ENCODE measurements at places on chromosomes 7 and 10. TPM values are rescaled to one million over a fixed set of nuclear protein-coding genes. Genes with fewer than 3 reads are reported as not detected.

DNA sequence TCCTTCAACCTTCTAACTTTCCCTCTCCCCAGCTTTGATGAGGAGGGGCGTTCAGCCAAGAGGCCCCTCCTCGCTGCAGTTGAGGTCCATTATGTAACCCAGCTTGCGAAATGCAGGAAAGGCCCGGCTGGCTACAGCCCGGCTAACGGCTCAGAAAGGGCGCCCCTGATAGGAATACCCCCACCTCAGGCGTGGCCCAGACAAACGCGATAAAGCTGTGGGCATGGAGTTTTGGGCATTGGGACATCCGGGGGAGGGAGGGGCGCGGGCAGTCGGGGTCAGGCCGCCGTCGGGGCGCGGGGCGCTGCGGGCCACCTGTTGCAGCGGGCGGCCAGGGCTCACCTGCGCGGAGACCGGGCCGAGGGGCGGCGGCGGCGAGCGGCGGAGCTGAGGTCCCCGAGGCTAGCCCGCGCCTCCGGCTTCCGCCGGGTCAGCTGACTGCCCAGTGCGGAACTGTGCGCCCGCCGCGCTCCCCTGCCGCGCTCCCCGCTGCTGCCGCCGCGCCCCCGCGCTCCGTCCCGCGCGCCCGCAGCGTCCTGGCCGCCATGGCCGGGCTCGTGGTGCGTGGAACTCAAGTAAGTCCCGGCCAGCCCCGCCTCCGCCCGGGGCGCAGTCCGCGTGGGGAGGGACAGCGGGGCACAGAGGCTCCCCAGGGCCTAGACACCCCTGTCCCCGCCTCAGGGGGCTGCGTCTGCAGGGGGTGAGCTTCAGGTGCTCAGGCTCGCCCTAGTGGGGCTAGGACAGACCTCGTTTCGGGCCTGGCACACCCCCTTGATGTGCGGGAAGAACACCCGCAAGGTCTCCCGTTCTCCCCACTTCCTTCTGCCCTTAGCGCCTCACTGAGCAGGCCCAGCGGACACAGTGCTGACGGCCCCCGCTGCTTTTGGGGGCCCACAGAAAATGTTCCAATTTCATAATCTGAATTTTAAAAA lies at the start of gene LRMDA:
Gene LRMDA, plus strand, starts transcription at position 445 of the 932 bp plus-strand sequence.
- DNase-seq = no peak

Gene CPVL
- total RNA-seq = 2.1 TPM

DNA sequence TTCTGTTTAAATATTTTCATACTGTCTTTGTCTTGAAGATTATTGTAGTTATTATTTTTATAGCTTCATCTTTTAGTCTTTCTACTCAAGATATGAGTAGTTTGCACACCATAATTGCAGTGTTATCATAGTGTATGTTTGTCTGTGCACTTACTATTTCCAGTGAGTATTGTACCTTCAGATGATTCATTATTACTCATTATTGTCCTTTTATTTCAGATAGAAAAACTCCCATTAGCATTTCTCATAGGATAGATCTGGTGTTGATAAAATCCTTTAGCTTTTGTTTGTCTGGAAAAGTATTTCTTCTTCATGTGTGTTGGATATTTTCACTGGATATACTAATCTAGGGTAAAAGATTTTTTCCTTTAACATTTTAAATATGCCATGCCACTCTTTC lies 646.2 kb upstream of the GRM3 start:
- DNase-seq = no peak

DNA sequence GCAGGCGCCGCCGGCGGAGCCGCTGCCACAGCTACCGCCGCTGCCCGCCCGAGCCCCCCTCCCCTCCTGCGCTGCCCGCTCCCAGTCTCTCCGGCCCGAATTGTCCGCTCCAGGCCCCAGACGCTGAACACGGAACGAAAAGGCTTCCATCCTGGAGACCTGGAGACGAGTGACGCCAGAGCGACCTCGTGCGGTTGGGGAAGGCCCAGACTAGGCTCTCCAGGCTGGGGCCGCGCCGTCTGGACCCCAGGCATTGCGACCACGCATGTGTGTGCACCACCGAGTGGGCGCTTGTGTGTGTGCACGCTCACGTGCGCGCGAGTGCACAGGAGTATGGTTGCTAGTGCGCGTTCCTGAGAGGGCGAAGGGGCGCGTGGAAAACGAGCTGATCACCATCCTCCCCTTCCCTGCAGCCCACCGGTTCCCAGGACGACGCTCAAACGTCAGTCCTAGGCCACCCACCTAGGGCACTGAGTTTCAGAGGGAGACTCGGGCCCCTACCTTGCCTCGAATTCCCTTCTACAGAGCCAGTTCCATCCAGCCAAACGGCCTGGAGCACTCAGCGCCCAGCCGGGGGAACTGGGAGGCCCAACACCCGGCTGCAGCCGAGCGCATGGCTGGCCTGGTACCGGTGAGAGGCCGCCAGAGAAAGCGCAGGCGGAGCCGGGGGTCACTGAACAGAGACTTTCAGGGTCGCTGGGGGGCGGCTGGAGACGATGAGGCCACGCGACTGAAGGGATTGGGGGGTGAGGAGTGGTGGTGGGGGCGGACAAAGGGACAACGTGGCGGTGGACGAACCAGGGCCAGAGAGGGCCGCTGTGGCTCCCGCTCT lies 11.6 kb downstream of the LBX1 start:
- DNase-seq = no peak

GRCh38 chr10:30832749-30833627 lies 198.7 kb downstream of the ZNF438 start:
- no peak for DNase-seq

GRCh38 chr7:68185631-68186456 lies 1189.2 kb downstream of the TYW1 start:
- no peak for DNase-seq

DNA sequence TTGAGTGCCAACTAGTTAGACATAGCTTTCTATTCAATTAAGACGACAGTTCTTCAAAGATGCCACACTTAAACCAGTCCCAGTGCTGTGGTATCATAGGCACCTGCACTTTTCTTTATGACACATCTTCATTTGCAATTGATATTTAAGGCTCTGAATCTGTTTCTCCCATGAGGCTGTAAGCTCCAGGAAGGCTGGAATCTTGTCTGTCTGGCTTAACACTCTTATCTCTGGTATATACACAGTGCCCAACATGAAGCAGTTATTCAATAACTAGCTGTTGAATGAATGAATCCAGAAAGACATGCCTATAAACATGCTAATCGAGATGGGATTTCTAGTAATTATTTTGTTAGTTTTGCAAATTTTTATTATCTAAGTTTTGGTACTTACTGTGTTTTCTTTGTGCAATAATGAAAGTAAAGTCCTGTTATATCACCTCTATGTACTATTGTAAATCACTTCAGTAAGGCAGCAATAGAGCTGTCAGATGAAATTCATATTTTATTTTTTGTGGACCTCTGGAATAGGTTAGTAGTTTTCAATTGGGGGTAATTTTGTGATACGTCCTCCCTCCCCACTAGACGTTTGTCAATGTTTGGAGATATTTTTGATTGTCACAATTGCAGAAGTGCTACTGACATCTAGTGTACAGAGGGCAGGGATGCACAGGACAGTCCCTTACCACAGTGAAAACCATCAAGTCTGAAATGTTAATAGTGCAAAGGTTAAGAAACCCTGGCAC lies 51.3 kb upstream of the STEAP4 start:
- no peak for DNase-seq

DNA sequence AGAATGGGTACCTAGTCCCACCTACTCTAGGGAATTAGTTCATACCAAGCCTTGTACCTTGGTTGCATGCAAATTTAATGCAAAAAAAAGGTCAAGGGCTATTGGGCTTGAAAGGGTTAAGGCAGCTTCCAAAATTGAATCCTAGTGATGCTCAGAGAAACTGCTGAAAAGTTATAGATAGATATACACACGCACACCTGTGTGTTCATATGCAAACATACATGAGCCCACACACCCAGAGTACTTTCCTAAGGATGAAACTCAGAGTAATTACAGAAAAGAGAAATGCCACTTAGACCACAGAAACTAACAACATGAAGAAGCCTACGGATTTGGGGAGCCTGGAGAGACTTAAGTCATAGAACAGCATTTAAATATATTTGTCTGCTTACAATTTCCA lies 1.5 kb downstream of the SLC25A13 start:
- no peak for DNase-seq

Gene PILRA
- 1.5 TPM for total RNA-seq

Gene BTBD16
- total RNA-seq = not detected

DNA sequence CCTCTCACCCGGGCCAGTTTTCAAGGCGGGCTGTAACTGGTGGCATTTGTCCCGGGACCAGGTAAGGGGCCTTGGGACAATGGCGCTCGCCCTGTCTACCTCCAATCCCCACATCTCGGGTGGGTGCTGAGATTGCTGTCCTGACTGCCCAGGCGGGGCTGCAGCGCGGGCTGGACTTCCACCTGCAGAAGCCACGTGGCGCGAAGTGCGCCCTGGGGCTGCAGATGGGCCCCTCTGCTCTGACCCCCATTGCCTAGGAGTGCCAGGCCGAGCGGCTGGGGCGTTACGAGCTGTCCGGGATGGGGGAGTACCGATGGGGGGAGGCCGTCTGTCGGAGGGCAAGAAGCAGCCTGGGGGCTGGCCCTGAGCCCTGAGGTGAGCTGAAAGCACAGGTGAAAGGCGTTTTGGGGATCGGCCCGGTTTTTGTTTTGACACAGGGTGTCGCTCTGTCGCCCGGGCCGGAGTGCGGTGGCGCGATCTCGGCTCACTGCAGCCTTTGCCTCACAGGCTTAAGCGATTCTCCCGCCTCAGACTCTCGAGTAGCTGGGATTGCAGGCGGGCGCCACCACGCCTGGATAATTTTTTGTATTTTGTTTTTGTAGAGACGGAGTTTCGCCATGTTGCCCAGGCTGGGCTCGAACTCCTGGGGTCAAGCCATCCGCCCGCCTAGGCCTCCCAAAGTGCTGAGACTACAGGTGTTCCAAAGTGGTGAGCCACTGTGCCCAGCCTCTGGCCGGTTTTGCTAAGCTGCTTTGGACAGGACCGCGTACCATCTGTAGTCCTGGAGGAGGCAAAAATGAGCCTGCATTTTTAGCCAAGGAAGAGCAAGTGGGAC lies at the start of gene SFXN2:
Gene SFXN2, plus strand, starts transcription at position 16 of the 835 bp plus-strand sequence. CDS start 12,001 bp downstream, outside the sequence.
- peak; percentile 65 for DNase-seq

Gene CYP2C19
- 0.13 TPM for total RNA-seq

Gene ZNF479
- not detected for total RNA-seq

- no peak for DNase-seq
Measured at GRCh38 chr10:112361951-112362751, 11.8 kb upstream of the ACSL5 start.

GRCh38 chr7:75971309-75971960 lies 23.0 kb downstream of the TMEM120A start:
- DNase-seq = no peak

DNA sequence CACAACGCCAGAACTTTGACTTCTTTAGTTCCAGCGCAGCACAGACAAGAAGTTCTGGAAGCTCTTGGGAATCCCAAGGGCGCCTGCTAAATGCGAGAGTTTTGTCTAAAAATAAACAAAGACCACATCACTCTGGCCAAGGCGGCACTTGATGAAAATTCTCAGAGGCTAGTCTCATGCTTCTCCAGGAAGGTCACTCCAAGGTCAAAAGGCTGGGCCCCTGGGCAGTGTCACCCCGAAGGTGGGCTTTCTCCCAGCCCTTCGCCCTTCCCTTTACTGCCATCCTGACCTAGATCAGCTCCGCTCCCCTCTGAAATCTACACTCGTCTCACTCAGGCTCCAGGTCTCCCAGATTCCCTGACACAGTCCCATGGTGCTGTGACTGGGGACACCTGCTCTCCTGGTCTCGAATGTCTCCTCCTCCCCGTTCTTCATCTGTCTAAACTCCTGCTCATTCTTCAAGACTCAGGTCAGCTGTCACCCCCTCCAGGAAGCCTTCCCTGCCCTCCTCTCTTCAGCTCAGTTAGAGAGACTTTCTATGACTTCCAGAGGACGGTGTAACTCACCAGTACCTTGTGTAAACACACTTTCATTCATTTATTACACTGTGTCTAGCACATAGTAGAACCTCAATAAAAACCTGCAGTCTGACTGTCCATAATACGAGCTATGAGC lies 10.5 kb downstream of the FAM53B start:
- no peak for DNase-seq

GRCh38 chr10:130877126-130877525 lies 434.4 kb downstream of the TCERG1L start:
- no peak for DNase-seq

DNA sequence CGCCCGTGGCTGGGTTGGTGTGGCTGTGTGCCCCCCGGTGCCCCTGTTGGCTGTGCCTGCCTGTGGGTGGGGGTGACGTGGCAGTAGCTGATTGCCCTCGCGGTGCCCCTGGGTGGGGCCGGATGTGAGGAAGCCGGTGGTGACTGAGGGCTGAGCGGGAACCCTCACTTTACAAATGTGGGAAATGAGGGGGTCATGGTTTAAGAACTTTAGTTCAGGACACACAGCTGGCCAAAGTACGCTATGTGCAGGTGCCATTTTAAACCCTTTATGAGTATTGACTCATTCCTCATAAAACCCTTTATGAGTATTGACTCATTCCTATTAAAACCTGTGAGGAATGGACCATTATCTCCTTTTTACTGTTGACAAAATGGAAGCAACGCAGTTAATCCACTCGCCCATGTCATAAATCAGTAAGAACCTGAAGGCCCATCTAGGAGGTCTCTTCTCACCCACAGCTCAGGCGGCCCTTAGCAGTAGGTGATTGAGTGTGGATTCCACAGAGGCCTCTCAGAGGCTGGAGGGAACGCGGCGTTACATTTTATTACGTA lies 290.1 kb upstream of the COBL start:
- no peak for DNase-seq

GRCh38 chr10:87691506-87692070 lies 31.9 kb downstream of the PAPSS2 start:
- no peak for DNase-seq

DNA sequence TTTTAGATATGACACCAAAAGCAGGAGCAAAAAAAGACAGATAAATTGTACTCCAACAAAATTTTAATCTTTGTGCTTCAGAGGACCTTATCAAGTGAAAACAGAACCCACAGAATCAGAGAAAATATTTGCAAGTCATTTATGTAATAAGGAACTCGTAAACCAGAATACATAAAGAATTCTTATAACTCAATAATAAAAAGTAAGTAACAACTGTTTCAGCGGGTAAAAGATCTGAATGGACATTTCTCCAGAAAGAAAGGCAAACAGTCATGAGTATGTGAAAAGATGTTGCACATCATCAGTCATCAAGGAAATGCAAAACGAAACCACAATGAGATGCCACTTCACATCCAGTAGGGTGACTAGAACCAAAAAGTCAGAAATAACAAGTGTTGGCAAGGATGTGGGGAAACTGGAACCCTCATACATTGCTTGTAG lies 167.7 kb upstream of the KCTD7 start:
- no peak for DNase-seq

DNA sequence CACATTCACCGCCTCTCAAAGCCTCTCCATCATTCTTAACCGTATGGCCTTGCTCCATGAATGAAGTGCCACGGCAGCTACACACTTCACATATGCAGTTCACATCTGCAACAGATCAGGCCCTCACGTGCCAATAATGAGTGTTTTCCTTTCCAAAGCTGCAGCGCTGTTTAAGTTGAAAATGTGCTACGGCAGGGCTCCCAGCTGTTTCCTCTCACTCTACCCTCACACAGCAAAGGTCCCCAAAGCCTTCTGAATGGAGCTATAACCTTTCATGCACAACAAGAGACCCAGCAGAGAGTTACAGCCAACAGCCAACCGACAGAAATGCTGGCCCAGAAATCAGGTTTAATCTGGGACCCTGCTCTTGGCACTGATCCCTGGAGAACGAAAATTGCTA lies 236.1 kb downstream of the ELMO1 start:
- no peak for DNase-seq

All from activated CD4-positive, alpha-beta memory T cell treated with anti-CD3 and anti-CD28 coated beads, Interleukin-2, amount 10 ng/mL, durations not matched to agents 7 days and 5 days (primary cell).